Inflammatory macrophage treated with lipopolysaccharide for 4 hours (primary cell): ENCODE measurements at places on chromosomes 7 and 10.
A peak's percentile ranks its signal among the peaks of the same experiment; 100 is the strongest.

- no peak for DNase-seq
These were observed 471.7 kb downstream of the AUTS2 start for GRCh38 chr7:70069977-70070376.

GRCh38 chr10:132974249-132974796 lies 32.0 kb upstream of the CFAP46 start:
- no peak for DNase-seq

DNA sequence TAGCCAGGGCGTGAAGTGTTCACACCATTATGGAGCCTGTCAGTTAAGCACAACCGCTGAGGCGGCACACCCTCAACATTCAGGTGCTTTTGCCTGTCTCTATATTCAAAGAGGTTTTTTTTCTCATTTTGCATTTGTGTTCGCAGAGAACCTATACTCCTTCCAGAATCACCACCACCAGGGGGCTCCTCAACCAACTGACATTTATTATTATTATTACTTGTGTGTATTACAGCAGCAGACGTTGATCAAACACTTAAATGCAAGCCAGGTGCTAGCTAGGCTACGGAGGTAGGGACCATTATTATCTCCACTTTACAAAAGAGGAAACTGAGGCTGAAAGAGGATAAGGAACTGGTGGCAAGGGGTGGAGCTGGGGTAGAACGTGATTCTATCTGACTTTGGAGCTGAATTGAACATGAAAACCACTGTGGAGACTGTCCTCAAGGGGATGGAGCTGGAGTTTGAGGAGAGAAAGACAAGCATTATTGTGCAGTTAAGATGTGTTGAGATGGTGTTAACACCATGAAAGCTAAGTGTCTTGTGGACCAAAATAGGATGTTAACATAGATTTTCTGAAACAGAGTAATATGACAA lies 133.8 kb upstream of the PLXNA4 start:
- DNase-seq = peak; percentile 20

DNA sequence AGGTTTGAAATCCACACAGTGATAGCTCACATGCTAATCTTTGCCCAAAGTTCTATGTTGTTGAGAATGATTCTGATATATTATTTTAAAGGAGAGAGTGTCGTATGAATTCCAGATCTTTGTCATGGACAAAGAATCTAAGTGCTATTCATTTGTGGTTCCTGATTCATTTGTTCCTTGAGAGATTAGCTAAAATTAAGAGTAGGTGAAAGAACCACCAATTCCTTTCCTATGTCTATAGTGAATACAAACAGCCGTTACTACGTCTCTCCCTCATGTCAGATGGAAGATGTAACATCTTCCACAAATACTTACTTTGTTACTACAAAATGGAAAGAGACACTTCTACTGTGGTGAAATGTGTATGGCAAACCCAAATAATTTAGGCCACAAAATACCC lies 3.3 kb upstream of the PLXDC2 start:
- DNase-seq = no peak

GRCh38 chr7:130152493-130153210 lies 52.6 kb downstream of the TMEM209 start:
- no peak for DNase-seq

- peak; percentile 93 for DNase-seq
These were observed 16.1 kb upstream of the C10orf71 start for GRCh38 chr10:49282879-49283341.

DNA sequence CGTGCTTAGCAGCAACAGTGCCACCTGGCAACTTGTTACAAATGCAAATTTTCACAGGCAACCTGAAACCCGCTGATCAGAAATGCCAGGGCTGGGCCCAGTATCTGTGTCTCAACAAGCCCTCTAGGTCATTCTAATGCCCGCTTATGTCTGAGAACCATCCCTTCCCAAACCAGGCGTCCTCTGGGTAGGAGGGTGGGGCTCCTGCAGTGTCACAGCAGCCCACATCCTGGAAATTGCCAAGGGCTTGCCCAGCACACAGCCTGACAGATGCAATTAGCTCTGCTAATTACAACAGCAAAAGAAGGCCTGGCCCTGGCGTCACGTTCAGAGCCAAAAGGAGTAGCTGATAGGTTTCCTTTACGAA lies 15.9 kb downstream of the ITPRIP start:
- DNase-seq = peak; percentile 82

DNA sequence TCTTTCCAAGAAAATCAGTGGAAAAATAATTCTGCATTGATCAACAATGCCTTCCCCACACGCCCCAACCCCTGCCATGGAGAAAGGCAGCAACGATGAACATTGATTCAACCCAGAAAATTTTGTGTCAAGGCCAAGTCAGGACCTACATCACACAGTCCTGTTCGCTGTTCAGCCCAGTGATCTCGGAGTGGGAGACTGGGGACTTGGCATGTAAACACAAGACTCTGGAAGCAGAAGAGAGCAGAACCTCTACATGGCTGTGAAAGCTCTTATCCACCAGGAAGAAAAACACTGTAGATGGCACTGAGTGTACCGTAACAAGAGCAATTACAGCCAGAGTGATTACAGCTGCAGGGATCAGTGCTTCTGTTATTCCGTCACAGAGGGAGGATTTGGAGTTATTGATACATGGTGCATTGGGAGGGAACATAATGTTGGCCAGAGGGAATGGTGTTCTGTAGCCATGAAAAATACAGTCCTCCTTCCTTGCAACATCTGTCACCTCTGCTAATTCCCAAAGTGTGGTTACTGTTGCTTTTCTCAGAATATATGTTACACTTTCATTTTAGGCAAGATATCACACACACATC lies 136.6 kb downstream of the IQUB start:
- no peak for DNase-seq

DNA sequence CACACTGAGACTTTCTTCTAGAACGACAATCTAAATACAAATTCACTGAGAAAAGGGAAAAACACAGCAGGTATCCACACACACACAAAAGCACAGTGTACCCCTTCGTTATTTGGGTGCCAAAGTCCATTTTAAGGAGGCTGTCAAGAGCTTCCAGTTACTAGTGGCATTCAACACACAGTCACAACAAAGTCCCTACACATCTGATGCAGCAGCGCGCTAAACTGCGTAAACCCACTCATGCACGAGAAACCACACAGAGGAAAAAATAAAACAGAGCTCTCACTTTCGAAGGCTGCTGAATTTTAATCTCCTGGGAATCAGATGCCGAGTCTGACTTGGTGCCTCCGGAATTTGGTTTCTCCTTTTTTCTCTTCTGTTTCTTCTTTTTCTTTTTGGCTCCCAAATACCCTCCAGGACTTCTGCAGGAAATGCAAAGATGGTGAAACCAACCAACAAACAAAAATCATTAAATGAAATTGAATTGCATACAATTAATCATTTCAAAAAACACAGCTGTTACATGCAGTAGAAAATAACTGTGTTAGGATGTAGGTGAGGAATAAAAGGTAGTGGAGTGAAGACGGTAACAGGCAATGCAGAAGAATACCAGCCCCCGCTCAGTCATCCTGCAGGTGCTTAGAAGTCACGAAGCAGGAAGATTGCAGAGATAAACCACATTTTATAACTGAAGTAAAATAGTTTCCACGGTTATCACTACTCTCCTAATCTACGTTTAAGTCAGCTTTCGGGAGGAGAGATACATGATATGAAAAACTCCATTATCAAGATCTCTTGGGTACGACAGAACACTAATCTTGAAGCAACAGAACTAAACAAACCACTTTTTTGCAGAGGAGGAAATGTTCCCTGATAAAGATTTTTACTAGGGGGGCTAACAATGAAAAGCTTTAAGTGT lies 27.1 kb downstream of the NMT2 start:
- no peak for DNase-seq

DNA sequence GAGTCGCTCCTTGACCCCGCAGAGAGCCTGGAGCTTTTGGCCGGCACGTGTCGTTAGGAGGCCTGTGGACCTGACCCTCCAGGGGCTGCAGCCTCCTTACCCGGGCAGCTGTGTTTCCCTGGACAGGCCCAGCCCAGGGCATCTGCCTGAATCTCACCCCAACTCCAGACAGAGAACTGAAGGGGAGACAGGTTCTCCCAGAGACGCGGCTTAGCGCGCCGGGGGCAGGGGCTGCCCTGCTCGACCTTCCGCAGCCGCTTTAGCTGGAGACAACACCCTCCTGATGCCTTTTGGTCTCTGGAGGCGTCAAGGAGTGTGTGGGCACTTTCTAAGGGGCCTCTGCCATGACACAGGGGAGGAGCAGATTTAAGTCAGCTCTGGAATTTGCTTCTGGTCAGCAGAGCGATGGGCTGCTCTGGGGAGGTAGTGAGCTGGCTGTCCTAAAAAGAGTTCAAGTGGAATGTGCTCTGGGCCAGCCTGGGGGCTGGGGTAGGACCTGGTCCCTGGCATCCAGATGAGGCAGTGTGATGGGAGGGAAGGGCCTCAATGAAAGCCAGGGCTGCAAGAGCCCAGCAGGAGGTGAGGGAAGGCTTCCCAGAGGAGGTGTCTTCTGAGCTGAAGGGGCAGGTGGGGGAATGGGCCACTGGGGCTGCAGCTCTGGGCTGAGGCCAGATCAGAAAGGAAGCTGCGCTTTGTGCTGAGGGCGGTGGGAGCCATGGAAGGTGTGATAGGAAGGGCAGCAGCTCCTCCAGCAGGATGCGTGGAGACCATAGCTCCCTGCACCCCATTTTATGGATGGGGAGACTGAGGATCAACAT lies 5.8 kb downstream of the GRIFIN start:
- no peak for DNase-seq

- no peak for DNase-seq
These were observed 5.7 kb downstream of the PRSS1 start for GRCh38 chr7:142754681-142755575.

DNA sequence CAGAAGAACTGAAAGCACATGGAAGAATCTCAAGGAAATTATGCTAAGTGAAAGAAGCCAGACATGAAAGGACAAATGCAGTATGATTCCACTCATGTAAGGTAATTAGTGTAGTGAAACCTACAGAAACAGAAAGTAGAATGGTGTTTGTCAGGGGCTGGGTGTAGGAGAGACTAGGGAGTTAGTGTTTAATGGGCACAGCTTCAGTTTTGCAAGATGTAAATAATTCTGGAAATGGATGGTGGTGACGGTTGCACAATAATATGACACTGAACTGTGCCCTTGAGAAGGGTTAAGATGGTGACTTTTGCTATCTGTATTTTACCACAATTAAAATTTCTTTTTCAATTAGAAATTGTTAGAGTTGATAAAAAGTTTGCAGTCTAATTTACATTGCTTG lies 157.3 kb upstream of the ADCY1 start:
- no peak for DNase-seq

- no peak for DNase-seq
These were observed 158.0 kb upstream of the KLF6 start for GRCh38 chr10:3942937-3943489.

DNA sequence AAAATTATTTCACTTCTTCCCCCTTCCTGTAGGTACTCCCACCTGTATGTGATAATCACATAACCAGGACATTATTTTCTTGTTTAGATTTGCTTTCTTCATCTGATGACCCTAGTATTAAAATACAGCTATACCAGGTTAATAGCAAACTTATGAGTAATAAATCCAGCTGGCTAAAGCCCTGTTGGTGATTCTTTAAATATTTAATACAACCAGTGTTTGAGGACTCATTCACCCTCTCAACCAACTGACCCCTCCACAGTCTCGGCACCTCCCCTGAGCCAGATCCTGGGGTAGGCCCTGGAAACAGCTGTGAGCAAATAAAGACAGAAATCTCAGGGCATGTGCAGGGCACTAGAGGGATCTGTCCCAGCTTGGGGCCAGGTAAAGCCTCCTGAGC lies 58.5 kb downstream of the BLNK start:
- DNase-seq = no peak

DNA sequence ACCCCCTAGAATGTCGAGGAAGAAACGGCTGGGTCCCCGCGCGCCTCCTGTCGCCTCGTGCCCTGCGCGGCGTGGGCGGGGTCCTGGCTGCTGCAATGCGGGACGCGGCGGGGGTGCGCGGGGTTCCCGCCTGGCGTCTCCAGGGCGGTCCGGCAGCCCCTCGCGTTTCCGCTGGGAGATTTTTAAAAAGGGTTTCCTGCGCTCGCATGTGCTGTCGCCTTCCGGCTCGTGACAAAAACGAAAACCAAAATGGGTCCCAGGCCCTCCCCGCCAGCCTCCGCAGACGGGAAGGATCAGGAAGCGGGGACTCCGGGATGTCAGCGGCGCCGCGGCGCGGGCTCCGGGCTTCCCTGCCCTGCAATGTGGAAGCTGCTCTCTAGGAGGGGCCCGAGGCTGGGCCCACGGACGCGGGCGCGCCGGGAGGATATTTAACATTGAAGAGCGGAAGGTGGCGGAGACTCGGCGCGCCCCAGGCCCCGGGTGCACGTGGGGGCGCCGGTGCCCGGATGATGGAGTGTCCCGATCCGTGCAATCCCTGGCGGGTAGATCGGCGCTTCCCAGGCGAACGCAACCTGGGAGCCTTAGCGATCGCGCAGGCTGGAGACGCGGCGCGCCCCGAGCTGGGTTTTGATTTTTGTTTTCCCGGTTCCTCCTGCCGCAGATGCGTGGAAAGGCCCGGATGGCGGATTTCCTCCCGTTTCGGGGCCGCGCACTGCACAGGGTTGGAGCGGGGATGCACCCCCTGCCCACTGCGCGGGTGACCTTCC lies 1.0 kb downstream of the PFKP start:
- peak; percentile 75 for DNase-seq

DNA sequence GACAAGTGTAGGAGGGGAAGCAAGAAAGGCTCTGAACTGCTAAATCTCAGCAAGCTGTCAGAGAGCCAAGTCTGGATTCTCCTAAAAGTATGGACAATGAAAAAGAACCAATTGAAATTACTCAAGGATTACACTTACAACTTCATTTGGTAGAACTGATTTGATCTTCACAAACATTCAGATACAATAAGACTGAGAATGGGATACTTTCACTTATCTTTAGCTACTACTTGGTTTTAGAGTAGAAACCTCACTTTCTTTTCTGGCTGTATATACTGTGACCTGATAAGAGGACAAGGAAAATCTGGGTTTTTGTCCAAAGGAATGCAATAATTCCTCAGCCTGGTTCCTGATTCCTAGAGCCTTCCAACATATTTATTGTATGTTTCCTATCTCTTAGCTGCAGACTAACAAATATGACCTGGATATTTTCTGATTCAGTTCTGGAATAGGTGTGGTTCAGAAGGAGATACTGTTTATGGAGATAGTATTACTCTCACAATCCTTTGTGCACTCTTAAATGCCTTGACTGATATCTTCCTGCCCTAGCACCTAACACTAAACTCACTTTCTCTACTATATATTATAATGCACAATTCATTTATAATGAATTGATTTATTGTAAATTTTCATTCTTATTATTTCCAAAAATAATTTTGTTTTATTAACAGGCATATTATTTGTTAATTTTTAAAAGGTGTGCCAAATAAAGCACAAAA lies 7.3 kb downstream of the SEMA3A start:
- DNase-seq = no peak
